Stimulated activated CD8-positive, alpha-beta memory T cell treated with anti-CD3 and anti-CD28 coated beads, Interleukin-2, amount 100 ng/mL, for 1 hour (primary cell): ENCODE measurements at places on chromosomes 5 and 9.

- DNase-seq = no peak
These were observed 204.7 kb downstream of the PTTG1 start for GRCh38 chr5:160626322-160626721.

GRCh38 chr5:135212361-135213026 is 178.5 kb upstream of the PITX1 start:
- no peak for DNase-seq

DNA sequence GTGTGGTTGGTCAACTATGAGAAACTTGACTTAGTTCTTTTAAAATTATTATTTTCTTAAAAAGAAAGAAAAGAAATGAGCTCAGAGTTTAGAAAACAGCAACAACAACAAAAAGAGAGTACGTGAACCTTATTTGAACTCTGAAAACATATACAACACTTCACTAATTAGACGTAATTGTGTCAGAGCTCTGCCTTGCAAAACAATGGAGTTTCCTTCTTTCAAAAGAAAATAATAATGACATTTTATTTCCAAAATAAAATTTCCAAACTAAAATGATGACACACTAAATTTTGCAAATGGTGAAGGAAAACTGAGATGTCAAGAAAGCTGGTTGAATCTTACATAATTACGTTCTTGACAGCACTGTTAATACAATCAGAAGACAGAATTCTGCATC is 15.4 kb downstream of the ROR2 start:
- no peak for DNase-seq

DNA sequence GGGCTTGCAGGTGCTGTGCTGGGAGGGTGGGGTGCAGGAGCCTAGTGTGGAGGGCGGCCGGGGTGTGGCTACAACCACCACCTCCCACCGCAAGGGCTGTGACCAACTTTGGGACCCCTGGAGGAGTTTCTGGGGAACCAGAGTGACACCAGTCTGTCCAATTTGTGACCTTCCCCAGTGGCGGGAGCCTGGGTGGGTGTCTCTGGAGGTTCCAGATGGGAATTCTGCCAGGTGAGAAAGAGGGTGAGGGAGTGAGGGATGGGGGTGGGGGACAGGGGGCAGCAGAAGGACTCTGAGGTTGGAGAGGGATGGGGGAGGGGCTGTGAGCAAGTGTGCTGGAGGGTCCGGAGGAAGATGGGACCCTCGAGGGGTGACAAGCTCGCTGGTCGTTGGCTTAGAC is 4.2 kb upstream of the CACNA1B start:
- DNase-seq = no peak

DNA sequence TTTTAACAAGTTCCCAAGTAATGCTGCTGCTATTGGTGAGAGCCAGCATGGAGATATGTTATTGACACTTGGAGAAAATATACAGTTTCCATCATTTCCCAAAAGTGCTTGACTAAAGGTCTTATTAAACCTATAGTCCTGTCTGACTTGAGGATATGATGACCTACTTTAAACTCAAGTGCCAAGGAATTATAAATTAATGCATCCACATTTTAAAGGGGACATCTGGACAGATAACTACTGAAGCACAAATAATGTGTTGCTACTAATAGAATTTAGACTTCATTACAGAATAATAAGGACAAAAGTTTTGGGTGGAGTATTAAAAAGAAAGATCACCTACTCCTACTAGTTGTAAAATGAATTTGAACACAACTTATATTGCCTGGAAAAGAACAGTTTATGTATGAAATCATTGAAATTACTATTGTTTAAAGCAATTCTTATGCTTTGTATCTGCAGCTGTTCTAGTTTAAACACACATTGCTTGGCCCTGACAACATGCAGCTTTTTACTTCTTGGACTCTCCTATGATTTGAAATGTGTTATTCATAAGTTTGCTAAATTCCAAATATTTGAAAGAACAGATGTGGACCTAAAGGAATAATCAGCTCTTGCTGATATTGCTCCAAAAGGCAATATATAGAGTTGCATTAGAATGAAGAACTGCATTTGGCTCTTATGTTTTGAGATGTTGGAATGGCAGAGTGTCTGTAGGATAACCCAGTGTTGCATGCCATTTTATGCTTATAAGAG is 73.4 kb downstream of the SGCD start:
- DNase-seq = no peak

- no peak for DNase-seq
These were observed 130.2 kb downstream of the MAN2A1 start for GRCh38 chr5:109819878-109820277.

- DNase-seq = no peak
These were observed 80.7 kb upstream of the STC2 start for GRCh38 chr5:173408946-173409345.

- no peak for DNase-seq
These were observed 95.1 kb upstream of the HMHB1 start for GRCh38 chr5:143716881-143717280.

DNA sequence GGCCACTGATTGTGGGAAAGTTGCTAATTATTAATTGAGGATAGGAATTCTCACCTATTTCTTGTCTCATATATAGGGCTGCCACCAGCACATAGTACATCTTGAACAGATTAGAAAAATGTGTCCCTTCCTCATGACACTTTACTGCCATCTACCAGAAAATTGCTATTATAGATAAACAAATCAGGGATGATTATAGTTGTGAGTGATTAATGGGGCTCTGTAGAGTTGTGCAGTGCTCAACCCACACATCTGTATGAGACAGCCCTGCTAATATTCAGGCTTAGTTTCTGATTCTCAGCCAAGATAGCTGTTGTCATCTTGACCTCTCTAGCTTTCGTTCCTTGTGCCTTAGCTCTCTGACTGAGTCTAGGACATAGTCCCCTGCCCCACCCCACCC is 373.3 kb downstream of the TLE4 start:
- no peak for DNase-seq

DNA sequence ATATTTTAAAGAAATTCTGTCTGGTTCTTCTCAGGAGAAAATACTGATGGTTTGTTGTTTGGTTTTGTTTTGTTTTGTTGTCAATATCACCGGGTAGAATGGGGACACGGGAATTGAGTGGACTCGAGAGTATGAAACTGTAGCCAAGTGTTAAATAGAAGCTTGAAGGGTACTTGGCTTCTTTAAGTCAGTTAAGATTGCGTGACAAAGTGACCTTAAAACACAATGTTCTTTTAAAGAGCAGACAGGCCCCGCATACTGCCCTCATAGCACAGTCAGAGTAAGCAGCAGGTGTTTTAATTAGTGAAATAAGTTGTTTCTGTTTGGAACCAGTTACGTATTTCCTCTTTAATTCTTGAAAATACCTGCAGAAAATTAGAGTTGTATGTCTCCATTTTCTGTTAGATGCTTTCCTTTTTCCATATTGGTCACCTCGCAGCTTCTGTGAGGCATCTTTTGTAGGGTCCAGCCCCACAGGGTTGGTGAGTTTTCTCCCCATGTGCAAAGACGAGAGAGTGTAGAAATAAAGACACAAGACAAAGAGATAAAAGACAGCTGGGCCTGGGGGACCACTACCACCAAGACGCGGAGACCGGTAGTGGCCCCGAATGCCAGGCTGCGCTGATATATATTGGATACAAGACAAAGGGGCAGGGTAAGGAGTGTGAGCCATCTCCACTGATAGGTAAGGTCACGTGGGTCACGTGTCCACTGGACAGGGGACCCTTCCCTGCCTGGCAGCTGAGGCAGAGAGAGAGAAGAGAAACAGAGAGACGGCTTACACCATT is 9.6 kb downstream of the TRIP13 start:
- no peak for DNase-seq

- DNase-seq = no peak
These were observed 24.9 kb downstream of the HK3 start for GRCh38 chr5:176874198-176874780.
